ENCODE measurements at places on chromosomes 13 and 19.

DNA sequence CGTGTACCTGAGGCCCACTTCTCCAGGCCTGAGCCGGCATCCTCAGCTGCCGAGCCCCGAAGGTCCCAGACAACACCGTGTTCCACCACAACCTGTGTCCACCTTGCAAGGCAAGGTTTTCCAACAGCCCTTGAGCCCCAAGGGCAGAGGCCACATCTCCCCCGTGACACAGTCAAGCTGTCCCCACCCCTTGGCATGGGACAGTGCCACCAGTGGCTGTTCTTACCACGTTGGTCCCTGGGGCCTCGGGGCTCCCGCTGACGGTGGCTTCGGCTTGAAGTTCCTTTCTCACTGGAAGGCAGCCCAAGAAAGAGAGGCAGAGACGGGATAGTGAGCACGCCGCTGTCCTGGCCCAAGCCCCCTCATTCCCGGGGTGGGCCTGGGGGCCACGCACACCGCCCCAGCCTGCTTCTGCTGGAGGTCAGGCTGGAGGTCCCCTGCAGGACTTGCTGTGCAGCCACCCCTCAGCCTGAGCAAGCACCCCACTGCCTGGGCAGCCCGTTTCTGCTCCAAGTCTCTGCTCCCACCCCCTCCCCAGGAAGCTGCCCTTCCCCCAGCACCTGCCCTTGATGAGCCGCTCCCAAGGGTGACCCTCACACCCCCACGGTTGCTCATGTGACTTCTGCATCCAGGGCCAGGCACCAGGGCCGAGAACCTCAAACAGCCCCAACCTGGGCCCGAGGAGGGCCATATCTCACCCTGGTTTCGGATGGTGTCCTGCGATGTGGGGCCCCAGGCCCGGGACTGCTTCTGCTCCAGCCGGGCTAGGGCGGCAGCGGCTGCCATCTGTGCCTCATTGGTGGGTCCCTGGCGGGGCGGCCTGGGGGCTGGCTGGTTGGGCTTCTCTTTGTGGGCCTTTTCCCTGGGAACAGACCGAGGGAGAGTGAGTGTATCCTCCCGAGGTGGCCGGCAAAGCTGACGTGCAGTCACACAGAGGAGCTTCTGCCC is 4.1 kb downstream of the UBXN6 start:
- DNase-seq: no peak

- DNase-seq: no peak
Observed at GRCh38 chr13:35882722-35883497, 248.3 kb downstream of the DCLK1 start.

GRCh38 chr19:48540110-48540509 is 11.9 kb upstream of the SULT2B1 start:
- no peak for DNase-seq

GRCh38 chr13:109160887-109161669 is 531.7 kb downstream of the MYO16 start:
- DNase-seq: no peak

- no peak for DNase-seq
Observed at GRCh38 chr19:6020972-6021805, 43.2 kb upstream of the RANBP3 start.

- no peak for DNase-seq
Observed at GRCh38 chr13:44160591-44161191, 212.9 kb upstream of the SERP2 start.
